ENCODE measurements at places on chromosomes 16 and 17.

DNA sequence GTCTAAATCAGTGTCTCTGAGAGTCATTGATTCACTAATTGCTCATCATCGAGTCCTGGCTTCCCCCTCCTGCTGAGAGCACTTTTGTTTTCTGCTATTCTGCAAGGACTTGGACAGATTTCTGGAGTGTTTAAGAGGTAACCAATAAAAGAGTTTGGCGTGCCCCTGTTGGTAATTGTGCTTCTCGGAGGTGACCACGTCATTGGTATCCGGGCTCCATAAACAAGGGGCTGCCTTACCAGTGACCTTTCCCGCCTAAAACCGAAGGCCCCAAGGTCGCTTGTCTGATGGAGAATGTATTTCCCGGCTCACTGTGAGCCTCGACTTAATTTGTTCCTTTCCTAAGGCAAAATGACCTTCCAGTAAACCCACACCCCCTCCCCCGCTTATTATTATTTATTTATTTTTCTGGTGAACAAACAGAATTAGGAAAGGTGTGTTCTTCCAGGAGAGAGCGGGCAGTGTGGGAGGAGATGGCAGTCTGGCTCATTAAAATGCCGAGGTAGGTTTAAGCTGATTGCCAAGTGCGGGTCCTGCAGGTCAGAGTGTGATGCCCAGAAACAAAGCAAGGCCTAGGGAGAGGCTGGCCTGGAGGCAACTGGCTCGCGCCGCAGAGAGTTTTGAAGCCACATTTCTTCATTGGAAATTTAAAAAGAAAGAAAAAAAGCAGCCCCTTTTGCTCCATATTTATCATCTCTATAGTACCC, 30.2 kb downstream of the MSI2 start:
- DNase-seq = no peak

- no peak for DNase-seq
These were observed 16.9 kb downstream of the NARF start for GRCh38 chr17:82475458-82475857.

- no peak for DNase-seq
These were observed 1194.3 kb upstream of the CDH8 start for GRCh38 chr16:63230421-63231040.

DNA sequence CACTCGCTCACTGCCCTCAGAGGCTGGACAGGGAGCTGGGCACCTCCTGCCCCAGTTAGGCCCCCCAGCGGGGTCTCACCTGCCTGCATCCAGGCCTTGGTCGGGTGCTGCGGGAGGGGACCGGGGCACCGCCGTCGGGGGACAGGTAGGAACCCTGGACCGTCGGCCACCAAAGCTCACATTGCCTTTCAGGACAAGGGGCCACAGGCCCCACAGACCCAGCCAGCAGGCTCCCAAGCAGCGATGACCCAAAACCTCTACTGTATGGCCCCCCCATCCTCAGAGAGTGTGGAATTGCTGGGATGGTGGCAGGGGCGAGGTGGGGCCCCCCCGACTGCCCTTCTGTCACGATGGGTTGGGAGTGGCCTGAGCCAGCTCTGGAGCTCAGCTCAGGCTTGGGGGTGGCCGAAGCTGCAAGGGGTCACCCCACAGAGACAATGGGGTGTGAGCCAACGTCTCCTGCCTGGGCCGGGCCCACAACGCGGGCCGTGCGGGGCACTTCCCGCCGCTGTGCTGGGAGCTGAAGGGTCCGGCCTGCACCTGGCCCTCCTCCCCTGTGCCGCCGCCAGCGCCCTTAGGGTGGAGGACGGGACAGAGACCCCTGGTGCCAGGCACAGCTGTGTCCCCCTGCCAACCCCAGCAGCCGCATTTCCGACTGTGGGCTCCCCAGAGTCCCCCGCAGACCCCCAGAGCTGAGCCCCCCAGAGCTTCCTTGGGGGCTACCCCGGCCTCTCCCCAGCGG, 498 bp downstream of the IGFALS start:
- no peak for DNase-seq

GRCh38 chr16:86638642-86639041, 60.3 kb downstream of the FOXL1 start:
- DNase-seq = no peak

DNA sequence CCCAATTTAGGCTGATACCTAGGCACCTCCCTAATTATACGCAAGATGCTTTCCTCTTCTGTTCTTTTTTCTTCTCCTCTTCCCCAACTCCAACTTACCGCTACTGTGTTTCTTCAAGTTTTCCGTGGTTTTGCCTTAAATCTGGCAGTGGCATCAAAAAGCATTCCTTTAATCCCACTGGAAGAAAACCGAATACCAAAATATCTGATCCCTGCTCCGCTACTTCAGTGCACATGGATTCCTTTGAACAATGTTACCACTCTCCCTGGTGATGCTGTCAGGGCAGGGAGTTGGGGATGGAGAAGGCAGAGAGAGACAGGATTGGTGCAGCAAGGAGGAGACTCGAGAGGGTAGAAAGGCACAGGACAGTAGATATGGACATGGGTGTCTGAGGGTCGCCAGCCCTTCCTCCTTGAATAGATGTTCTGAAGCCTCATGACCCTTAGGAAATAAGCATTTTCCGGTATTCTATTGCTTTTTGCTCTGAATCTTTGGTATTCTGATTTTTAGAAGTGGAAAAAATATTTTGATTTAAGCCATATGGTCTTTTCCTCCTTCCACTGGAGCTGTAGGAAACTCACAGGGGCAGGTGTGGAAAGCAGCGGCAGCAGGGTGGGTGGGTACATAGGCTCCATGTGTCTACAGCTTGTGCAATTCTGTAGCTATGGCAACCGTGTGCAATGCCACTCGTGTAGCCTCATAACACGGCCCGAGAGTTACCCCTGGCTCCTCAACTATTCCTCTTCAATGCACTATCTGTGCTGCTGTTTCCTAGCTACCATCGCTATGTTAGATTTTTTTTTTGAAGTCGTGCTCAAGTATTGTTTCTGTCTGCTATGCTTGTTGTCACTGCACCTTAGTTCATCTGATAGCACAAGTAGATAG, 32.3 kb upstream of the TANC2 start:
- DNase-seq = no peak

DNA sequence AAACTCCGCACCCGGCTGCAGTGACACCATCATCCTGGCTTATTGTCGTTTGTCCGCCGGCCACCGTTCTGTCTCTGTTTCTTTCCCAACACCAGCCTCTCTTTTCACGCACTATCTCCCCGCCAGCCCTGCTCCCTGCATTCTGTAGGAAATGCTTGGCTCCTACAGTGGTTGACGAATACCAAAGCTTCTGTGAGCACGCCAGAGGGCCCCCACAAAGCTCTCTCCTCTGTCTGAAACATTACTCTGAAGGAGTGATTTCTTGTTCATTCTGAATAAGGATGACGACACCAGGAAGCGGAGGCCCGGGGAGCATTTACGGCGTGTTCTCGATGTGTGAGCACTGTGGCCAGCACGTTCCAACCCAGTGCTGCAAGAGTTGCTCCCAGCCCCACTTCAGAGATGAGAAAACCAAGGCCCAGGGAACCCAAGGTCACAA, 58.8 kb downstream of the ADCY9 start:
- DNase-seq = no peak

DNA sequence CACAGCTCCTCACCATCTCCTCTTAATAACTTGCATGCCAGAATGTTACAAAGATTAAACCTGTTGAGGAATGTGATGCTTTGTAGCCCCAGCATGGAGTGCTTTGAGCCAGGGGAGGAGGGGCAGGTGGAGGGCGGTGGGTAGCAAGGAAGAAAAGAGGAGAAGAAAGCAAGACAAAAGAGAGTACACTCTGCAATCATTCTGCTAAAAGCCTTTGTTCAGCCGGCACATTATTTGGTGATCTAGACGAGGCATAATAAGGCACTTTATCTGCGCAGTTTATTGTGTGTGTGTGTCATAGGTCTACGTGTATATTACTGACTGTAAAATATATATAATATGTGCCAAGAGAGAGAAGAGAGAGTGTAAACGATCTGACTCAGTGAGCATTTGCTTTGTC, 139.1 kb downstream of the SOX9 start:
- no peak for DNase-seq

- DNase-seq = no peak
These were observed 269.9 kb downstream of the SHISA9 start for GRCh38 chr16:13171313-13171712.

DNA sequence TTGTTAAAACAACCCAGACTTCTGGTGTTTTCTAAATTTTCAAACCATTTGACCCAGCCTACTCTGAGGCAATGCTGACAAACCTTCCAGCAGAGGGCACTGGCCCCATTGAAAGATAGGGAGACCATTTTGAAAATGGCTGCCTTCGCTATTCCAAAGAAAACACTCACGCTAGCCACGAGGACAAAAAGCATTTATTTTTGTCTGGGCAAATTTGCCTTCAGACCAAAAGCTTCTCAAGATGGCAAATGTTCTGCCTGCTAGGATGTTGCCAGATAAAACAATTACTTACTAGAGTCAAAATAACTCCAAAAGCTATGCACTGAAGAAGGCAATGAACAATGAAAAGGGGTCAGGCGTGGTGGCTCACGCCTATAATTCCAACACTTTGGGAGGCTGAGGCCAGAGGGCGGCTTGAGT, 296.7 kb upstream of the IRX5 start:
- no peak for DNase-seq

DNA sequence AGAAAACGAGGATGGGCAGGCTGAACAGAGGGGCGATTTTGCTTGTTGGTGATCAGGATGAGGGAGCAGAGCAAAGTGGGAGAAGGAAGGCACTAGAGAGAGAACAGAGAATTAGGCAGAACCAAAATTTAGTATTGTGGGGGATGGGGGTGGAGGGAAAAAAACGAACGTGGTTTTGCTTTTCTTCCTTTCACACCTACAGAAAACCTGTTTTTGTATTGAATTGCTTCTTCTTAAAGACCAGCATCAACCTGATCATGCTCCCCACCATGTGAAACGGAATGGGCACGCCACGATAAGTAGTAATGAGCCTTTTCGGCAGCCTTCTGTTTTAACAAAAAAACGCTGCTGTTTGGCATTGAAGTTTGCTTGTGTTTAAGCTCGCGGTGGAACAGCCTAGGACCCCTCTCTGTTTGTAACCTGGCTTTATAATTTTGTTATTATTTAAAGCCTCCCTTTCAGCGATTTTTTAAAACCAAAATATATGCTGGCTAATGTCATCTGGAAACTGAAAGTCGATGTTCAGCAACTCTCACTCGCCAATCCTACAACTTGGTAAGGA, 36.8 kb downstream of the ERCC4 start:
- no peak for DNase-seq

DNA sequence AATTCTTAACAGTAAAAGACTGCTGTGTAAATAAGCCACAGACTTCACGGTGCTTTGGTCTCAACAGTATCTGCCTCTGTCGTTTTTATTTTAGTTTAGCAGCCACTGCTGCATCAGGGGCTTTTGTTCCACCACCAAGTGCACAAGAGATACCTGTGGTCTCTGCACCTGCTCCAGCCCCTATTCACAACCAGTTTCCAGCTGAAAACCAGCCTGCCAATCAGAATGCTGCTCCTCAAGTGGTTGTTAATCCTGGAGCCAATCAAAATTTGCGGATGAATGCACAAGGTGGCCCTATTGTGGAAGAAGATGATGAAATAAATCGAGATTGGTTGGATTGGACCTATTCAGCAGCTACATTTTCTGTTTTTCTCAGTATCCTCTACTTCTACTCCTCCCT, 7.9 kb downstream of the HERPUD1 start:
- DNase-seq = no peak

DNA sequence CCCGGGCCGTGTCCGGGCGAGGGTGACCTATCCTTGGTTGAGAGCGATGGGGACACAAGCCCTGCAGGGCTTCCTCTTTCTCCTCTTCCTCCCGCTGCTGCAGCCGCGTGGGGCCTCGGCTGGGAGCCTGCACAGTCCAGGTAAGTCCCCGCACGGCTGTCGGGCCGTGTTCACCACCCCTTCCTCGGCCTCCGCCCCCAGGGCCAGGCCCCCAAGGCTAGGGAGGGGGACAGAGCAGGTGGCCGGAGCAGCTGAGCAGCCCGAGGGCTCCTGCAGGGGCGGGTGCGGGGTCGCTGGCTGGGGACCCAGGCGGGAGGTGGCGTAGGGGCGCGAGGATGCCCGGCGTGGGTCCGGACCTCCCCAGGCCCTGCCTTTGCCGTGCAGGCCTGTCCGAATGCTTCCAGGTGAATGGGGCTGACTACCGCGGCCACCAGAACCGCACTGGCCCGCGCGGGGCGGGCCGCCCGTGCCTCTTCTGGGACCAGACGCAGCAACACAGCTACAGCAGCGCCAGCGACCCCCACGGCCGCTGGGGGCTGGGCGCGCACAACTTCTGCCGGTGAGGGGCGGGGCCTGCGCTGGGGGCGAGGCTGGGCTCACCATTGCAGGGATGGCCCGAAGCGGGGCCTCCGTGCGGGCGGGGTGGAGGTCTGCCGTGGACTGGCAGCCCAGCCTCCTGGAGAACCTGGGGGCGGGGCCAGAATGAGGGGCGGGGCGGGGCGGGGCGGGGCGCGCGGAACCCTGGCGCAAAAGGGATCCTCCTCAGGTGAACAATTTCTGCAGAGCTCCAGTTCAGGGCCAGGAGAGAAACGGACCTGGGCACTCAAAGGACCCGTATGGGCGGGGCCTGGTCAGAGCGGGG, 631 bp downstream of the KREMEN2 start:
- no peak for DNase-seq

DNA sequence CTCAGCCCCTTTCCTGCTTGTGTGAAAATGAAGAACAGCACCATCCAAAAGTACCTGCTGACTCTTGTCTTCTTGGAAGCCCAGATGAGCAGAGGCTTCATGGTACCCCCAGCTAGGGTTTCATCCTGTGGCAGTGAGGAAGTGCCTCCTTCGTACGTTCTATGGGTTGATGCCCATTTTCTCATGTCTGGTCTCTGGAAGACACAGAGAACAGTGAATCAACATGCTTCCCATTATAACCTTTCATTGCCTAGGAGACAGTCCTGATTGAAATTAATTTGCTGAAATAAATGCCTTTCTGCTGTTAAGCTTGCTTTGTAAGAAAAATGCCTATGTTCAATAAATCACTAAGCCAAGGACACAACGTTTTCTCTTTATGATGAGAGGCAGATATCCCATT, 36.5 kb downstream of the RCVRN start:
- DNase-seq = no peak

DNA sequence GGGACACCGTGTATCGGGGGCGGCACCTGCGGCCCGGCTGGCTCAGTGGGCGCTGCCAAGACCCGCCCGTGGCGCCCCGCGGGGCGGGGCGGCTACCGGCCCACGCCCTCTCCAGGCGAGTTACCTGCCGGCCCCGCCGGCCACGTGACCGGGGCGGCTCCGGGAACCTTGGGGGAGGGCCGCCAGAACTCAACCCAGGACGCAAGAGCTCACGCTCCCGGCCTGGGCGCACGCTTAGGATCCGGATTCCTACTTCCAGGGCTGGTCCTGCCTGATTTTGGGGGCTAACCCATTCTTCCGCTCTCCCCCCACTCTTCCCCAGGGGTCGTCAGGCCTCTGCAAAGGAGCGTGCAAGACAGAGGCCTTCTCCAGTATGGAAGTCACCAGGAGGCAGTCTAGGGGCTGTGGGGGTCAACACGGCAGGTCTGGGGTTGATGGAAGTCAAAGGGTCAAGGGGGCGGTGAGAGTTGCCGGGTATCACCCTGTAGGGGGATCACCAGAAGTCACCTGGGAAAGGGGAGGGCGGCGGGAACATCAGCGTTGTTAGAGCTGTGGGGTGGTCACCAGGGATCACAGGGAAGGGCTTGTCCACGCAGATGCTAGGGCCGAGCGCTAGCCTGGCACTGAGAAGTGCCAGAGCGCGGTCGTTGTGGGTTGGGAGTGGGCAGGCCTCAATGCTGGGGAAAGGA, 354 bp upstream of the ESRP2 start:
- DNase-seq = no peak

- DNase-seq = no peak
These were observed 2.2 kb upstream of the UQCRC2 start for GRCh38 chr16:21950782-21951521.

GRCh38 chr17:76369804-76370203, 14.6 kb upstream of the SPHK1 start:
- DNase-seq = no peak

Data from central memory CD8-positive, alpha-beta T cell (primary cell).